ENCODE measurements at places on chromosomes 3 and 15.

DNA sequence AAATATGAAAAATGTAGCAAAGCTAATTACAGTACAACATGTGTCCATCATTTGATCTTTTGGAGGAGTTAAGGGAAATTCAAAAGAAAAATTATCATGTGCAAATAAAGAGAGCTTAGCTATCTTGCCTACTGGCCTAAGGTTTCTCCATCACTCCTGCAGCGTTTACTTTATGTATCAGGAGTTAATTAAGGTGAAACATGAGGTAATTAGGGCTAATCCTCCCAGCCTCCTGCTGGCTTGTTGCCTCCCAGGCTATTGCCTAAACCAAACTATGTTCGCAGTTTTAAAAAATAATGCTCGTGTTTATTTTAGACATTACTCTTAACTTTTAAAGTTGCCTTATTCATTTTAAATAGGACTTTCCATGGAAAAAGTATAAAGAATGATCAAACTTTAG is 367.5 kb downstream of the ROBO2 start:
- no peak for DNase-seq

- DNase-seq, result no peak
These were observed 452 bp downstream of the BBX start for GRCh38 chr3:107523289-107523538.

- no peak for DNase-seq
These were observed 1.5 kb downstream of the CHSY1 start for GRCh38 chr15:101250341-101250831.

DNA sequence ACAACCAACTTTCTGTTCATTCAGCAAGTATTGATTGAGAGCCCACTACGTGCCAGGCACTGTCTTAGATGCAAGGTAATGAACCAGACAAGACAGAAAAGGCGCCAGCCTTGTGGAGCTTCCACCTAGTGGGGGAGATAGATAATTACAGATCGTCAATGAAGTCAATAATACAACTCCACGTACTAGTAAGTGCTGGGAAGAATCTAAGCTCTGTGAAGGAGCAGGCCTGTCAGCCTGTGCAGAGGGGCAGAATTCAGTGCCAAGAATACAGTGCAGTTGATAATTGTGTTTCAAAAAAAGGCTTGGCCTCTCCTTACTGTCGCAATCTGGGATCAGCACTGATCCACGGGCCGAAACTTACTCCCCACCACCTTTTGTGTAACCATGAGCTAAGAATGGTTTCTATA is 186.3 kb downstream of the FEZF2 start:
- no peak for DNase-seq

- DNase-seq, result no peak
These were observed 6.3 kb downstream of the PDZRN3 start for GRCh38 chr3:73618461-73618860.

- no peak for DNase-seq
These were observed 88.2 kb downstream of the FBN1 start for GRCh38 chr15:48557335-48557734.

GRCh38 chr3:138381950-138382715 is 33.8 kb downstream of the MRAS start:
- no peak for DNase-seq

DNA sequence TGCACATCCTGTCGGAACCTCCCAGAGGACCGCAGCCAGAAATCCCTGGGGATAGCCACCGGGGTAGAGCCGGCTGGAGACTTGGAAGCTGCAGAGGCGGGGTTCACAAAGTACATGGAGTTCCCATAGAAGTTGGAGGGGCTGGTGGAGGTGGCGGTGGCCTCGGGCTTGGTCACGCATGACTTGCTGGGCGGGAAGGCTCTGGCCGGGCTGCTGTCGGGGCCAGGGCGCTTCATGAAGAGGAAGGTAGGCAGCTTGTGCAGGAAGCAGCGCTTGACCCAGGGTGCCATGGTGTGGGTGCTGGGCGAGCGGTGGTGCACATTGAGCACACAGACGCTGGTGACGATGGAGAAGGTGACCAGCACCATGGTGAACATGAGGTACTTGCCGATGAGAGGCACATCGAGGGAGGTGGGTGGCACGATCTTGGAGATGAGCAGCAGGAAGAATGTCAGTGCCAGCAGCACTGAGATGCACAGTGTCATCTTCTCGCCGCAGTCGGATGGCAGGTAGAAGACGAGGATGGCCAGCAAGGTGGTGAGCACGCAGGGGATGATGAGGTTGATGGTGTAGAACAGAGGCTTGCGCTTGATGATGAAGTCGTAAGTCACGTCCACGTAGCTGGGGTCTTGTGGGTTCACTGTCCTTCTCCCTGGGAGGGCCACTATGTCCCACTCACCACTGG is 8.4 kb upstream of the CHRNA3 start:
- DNase-seq, result no peak

DNA sequence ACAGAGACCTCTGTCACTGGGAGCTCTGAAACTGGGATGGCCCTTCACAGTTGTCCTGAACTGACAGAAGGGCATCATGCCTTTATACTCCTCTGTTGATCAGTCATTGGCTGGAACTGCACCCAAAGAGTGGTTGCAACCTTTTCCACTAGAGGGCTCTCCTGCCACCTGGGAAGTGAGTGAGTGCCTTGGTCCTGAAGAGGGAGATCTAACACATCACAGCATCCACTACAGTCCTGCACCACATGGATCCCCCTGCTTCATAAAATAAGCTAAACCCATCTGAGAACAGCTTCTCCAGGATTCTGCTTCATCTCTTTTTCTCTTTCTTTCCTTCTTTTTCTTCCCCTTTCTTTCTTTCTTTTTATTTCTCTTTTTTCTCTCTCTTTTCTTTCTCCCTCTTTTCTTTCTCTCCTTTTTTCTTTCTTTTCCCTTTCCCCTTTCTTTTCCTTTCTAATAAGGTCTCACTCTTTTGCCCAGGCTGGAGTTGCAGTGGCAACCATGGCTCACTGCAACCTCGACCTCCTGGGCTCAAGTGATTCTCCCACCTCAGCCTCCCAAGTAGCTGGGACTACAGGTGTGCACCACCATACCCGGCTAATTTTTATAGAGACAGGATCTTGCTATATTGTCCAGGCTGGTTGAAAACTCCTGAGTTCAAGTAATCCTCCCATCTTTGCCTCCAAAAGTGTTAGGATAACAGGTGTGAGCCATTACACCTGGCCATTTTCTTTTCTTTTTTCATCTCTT is 42.8 kb upstream of the RAF1 start:
- peak; percentile 9 for DNase-seq

GRCh38 chr3:42980209-42980608 is 1.1 kb downstream of the GASK1A start:
- no peak for DNase-seq

GRCh38 chr3:14514323-14514720 is 25.8 kb downstream of the GRIP2 start:
- no peak for DNase-seq

- DNase-seq, result no peak
These were observed 29.8 kb downstream of the PTH1R start for GRCh38 chr3:46907271-46907670.

- no peak for DNase-seq
These were observed 364.0 kb downstream of the CNTN6 start for GRCh38 chr3:1456781-1457311.

GRCh38 chr3:71865727-71866126 is 80.8 kb upstream of the PROK2 start:
- no peak for DNase-seq

DNA sequence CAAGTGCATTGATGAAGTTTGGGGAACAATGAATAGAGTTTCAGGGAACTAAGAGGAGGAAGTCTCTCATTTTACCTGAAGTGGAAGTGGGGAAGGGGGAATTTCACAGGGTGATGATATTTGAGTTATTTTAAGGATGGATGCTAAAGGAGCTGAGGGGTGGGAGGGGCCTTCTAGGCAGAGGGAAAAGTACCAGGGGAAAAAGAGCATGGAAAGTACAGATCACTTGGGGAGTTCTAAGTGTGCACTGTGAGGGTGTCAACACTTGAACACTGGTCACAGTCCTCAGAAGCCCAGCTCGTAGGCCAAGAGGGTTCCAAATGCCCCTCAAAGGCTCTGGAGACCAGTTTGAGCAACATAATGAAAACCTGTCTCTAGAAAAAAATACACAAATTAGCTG is 18.2 kb downstream of the LAMP3 start:
- DNase-seq, result no peak

- no peak for DNase-seq
These were observed 294.8 kb upstream of the STT3B start for GRCh38 chr3:31237887-31238286.

DNA sequence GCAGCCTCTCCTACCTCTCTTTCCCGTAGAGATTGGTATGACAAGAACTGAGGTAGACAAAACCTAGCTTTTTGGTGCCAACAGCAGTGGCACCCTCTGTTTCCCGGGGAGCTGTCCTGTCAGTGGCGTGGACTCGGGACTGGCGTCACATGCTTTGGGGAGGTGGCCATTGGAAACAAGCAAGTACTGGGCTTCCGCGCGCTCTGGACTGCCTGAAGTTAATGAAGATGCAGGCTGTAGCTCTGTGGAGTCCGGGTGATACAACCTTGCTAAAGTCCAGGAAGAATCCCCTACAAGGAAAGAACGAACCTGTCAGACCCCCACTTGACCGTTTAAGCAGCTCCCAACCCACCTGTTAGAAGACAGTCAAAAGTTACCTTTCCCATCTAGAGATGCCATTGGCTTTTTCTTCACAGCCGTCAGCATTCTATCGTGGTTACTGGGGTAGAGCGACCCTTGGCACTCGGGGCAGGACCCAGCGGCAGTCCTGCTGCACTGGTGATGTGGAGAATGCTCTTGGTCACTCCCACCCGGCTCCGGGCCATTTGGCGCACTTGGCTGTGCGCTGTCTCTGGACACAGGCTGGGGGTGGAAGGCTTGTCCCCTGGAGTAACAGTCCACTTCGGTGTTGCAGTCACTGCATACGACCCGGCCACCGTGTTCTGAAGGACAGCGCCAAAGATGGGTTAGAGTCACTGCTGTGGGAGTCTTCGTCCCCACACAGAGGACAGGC is 120.5 kb downstream of the LRIG1 start:
- DNase-seq, result no peak

GRCh38 chr15:70265466-70265978 is 167.8 kb upstream of the TLE3 start:
- no peak for DNase-seq

- no peak for DNase-seq
These were observed 14.8 kb downstream of the HRH1 start for GRCh38 chr3:11168881-11169805.

- DNase-seq, result no peak
These were observed 56.4 kb downstream of the TRIM69 start for GRCh38 chr15:44792715-44793114.

DNA sequence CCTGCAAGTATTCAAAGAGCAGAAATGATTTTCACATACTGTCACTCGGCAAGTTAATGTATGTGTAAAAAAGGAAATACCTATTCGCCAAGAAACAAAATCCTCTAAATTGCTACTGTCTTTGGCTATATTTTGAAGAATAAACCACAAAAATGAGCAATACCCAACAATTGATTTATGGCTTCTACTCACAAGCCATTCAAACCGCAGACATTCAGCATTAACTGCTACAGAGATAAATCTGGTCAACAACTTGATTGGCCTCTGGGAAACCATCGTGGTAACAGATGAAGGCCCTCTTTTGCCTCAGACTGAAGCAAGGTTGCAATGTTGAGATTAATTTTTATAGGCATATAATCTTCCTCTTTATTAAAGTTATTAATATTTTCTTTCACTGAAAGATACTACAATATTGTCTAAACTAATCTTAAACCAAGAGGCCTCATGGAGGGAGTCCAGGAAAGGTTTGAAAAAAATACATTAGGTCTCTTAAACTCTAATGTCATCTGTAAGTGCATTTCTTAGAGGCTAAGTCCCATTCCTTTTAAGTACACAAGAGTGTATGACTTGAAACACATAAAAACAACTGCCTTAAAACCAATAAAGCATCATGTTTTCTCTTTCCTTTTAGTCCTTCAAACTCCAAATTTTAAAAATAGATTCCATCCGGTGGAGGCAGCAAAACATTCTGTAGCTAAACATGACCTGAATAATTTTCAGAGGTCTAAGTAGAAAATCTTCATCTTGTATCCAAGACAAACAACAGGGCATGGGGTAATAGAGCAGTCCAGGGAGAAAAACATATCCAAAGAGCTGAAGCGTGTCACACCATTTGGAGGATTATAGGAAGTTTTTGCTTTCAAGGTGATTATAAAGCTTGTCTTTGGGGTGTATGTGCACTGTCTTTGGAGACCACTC is 162.4 kb upstream of the TGFBR2 start:
- no peak for DNase-seq
